ENCODE measurements at places on chromosomes 1 and 21.

GRCh38 chr1:177082855-177083693 is 81.4 kb downstream of the ASTN1 start:
- no peak for DNase-seq

- no peak for DNase-seq
Observed at GRCh38 chr1:14974361-14974760, 179.2 kb upstream of the TMEM51 start.

DNA sequence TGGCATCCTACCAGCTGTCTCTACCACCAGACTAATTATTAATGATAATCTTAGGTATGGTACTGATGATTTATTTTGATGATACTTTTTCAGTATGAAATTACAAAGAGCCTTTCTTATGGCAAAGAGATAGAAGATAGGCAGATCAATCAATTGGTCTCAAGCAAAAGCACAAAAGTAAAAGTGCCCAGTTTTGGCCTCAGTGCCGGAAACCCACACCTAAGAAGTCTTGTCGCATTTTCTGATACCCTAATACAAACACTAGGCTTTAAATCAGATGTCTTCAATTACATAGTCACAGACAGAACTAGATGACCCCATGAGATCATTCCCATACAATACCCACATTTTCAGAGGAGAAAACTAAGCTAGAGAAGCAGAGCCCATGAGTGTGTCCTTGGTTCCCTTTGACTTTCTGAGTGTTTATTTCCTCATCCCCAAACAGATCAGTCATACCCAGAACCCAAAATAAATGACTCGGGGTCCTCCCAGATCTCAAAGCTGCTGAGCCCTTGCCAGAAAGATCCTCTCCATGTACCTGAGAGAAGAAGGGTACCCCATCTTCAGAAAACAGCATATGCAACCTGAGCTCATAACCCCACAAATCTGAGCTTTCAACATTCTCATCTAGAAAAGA is 7.7 kb downstream of the ITPKB start:
- DNase-seq = peak; percentile 34

DNA sequence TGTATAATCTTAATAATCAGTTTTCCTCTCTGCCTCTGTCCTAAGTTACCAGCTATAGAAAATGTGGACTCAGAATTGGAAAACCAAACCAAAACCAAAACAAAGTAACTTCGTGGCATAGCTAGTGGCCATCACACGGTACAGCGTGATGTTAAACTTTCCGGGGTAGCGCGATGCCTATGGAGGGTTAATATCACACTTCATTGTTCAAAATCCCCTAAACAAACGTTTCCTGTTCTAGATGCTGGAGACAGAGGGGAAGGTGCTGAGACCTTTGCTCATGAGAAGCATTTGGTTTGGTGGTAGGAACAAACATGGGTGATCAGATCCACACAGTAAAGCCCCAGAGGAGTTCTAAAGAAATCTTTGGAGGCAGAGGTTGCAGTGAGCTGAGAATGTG is 4.9 kb downstream of the AADACL4 start:
- no peak for DNase-seq

DNA sequence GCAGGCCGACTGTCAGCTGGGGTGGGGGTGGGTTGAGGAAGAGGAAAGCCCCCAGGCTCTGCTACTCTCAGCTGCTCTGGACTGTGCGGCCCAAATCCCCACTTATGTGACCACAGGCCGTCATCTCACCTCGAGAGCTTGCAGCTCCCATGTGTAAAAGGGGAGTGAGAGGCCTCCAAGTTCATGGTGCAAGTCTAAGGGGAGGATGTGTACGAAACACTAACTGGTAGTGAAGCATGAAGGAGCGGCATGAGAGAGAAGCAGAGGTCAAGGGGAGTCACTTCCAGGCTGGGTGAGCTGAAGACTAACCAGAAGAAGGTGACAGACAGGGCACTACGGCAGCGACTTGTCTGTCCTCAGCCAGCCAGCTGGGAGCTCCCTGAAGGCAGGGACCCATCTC is 43.8 kb downstream of the GLIS1 start:
- DNase-seq = no peak

DNA sequence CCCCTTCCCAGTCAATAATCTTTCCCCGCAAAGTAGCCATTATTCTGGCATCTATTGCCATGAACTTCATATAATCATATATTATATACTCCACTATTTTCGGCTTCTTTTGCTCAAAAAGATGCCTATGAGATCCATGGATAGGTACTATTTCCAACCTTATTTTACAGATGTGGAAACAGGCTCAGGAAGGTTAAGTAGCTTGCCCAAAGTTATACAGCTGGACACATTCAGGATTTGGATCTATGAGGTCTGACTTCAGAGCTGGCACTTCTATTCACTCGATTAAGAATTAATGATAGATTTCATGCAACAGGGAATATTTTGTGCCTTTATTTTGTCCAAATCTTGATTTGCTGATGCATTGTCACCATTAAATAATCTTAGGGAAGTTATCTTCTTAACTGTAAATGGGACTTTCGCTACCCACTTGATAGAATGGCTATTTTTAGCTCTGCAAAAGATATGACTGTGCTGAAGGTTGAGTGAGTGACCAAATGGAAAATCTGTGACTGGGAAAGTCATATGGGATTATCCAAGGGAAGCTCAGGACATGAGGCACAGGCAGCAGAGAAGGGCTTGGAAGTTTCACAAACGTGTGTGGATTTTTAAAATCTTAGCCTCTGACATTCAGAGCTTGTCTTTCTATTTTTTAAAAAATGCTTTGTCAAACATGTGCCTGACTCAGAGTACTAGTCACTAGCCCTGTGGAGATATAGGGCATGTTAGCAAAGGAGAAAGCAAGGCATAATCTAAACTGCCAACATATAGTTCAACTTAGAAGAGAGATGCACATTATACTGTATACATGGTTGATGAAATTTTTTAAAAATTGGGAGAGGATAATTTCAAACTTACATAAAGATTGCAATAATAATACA is 36.5 kb downstream of the GIPC2 start:
- DNase-seq = no peak

- DNase-seq = peak; percentile 59
Observed at GRCh38 chr1:6148497-6149241, 31.5 kb downstream of the CHD5 start.

DNA sequence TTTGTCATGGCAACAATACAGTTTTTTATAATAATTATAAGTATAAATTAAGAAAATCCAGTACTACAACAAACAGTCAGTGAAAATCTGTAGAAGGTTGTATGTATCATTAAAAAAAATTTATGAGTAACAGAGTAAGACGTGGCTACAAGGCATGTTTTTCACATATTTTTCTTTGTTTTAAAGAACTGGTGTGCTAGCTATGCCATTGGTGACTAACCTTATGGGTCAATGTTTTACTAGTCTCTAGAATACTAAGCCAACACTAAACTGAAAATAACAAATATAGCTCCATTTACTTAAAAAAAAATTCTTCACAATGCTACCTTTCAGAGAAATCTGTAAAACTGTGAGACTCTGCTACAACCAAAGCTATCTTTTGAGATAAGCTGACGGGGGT is 261.5 kb downstream of the ADGRL2 start:
- DNase-seq = no peak

GRCh38 chr1:183571678-183572268 is 18.5 kb downstream of the NCF2 start:
- DNase-seq = no peak

DNA sequence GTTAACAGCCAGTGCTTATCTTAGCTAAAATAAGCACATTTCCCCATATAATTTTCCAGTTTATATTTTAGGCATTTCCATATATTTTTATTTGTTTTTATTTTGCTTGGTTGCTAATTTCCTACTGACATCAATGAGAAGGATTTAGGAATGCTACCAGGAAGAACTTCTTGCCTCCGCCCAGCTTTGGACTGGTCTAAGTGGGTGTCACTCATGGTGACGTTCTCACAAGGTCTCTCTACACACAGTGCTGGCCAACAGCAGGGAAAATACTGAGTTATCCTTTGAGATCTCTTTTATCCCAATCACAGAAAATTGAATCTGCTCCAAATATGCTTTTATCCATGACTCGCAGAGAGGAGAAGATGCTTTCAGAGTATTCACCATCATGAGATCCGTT is 13.2 kb downstream of the MX1 start:
- no peak for DNase-seq

DNA sequence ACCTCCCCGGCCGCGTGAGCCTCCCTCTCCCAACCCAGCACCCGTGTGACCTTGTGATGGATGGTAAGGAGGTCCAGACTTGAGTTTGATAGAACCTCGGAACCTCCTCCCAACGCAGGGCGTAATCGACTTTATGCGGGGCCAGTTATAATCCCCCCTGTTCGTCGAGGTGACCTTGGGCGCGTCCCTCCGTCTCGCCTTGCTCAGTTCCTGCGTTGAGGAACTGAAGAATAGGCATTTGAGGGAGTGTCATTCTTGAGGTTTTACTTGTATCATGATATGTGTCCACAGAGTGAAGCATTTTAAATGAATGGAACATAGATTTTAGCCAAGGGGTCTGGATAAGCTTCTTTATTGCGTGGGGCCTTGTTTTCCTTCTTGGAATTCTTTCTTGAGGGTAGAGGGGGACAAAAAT is 433 bp downstream of the TIMM17A start:
- peak; percentile 45 for DNase-seq

GRCh38 chr1:84293766-84294165 is 7.7 kb upstream of the SAMD13 start:
- peak; percentile 45 for DNase-seq

GRCh38 chr21:37700641-37701202 is 215.5 kb downstream of the KCNJ6 start:
- DNase-seq = peak; percentile 65

DNA sequence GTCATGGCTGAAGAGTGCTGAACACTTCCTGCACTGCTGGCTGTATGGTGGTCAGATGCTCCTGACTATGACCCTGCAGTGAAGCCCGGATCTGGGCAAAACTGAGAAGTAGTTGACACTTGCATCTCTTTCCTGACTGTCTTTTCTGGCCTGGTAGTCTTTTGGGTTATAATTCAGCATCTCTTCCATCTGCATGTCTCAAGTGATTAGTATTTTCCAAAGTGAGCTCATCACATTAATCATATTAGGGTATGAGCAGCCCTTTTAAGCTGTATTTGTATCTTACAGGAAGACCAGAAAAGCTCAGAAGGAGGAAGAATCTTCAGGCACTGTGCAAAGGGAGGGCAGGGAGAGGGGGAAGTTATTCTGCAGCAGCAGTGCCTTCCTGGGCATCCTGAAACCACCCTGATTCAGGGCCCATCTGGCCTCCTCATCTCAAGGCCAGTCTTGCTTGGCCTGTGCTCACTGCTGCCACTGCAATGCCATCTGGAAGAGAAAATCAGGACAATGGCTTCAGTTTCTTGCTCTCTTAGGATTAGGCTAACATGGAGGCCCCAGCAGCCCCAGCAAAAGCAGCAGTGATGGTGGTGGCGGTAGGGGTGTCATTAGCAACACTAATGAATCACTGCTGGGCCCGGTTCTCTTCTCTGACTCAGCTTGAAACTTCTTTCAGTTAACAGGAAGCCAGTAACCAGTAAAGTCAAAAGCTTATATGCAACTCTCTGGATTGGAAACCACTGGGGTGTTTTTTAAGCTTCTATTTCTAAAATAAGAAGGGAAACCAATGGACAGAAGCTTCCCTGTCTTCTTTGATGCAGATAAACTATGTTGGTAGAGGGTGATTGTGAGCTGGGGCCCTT is 63.3 kb upstream of the WDR26 start:
- peak; percentile 96 for DNase-seq

DNA sequence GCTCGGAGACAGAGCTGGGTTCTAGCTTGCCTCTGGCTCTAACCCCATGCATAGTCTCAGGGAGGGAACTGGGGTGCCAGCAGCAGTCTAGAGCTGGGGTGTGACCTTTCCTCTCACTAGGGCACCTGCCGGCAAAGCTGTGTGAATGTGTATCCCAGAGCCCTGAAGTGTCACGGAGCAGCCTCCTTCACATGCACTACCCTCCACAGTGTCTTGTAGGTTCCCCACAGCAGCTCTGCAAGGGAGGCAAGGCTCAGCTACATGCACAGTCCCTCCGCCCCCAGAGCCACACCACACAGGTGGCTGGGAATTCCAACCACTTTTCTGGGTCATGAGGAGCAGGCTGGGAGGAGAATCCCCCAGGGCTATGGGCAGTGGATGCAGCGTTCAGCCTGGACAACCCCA is 7.7 kb upstream of the HPCA start:
- DNase-seq = no peak

GRCh38 chr1:200372885-200373181 is 37.0 kb downstream of the ZNF281 start:
- no peak for DNase-seq
